ENCODE measurements at places on chromosomes 2 and 18.

- DNase-seq, result no peak
These were observed 182.6 kb upstream of the THSD7B start for GRCh38 chr2:136582628-136583205.

DNA sequence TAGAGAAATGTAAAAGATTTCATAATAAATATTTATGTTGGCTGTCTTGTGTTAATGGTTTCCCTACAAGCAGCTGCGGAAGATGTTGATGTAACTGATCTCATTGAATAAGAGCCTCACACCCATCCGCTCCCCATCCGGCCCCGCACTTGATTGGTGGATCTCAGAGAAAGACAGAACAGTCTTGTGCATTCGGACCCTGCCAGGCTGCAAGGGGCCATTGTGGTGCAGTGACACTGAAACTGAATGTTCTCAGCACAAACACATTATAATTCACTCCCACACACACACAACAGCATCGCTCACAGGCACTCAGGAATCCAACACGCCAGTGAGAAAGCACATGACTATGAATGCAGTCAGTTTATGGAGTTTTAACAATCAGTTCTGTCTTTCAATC, 47.8 kb downstream of the PRELID3A start:
- no peak for DNase-seq

- DNase-seq, result no peak
These were observed 58.0 kb upstream of the EDAR start for GRCh38 chr2:109046925-109047508.

GRCh38 chr2:47534179-47534919, 131.4 kb downstream of the MSH2 start:
- no peak for DNase-seq

GRCh38 chr2:10327896-10328669, 25.4 kb downstream of the HPCAL1 start:
- DNase-seq, result no peak

GRCh38 chr2:7835693-7836680, 845.9 kb upstream of the ID2 start:
- DNase-seq, result no peak

DNA sequence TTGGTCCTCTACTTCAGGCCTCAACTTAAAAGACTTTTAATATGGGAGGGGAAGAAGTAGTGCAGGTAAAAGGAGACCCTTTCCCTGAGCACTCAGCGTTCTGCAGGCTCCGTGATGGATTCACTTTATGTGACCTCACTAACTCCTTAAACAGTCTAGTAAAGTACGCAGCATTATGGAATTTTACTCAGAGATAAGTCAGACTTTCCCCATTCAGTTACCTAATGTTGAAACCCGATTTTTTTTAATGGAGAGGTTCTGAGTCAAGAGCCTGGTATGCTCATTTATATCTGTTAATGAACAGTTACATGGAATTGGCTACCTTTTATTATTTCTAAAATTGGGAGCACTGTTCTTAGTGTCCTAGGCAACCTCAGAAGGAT, 34.1 kb downstream of the RASGRP3 start:
- DNase-seq, result no peak

DNA sequence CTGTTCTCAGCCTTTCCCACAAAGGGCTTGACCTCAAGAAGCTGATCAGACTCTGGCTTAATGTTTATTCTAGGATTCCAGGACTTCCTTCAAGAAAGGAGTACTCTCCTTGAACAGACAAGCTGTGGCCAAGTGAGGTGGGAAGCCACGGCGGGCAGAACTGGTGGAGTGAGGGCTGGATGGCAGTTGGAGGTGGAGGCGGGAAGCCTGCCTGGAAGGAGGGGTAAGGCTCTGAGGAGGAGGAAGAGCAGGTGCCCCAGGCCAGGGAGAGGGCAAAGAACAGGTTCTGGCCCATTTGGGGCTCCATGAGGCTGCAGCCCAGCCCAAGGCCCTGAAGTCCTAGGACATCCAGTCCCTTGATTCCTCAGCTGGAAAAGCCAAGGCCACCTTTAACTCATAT, 143.9 kb downstream of the CYP26B1 start:
- DNase-seq, result no peak

Data from stimulated activated naive CD4-positive, alpha-beta T cell treated with Interleukin-2 at 50 U/mL for 16 hours (primary cell).